GM13976 (cell line): ENCODE measurements at places on chromosomes 1 and 21.

- DNase-seq: no peak
Measured at GRCh38 chr1:156001662-156002171, 19.0 kb downstream of the SSR2 start.

DNA sequence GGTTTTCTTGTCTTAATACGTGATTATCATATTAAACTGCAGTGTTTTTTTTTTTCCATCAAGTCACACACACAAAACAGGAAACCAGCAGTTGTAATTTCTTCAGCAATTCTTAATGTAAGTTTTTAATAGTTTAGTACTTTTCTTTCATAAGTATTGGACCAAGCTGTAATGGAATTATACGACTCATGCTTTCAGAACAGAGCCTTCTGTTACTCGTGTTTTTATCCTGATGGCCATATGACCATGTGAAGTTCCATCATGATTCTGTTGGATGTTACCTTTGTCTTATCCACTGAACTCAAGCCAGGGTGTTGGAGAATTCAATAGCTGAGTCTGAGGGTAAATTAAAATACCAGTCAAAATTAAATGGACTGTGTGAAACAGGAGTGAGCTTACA, 72.0 kb upstream of the S1PR1 start:
- no peak for DNase-seq

GRCh38 chr1:20470194-20470593, 15.8 kb downstream of the CAMK2N1 start:
- DNase-seq: no peak

DNA sequence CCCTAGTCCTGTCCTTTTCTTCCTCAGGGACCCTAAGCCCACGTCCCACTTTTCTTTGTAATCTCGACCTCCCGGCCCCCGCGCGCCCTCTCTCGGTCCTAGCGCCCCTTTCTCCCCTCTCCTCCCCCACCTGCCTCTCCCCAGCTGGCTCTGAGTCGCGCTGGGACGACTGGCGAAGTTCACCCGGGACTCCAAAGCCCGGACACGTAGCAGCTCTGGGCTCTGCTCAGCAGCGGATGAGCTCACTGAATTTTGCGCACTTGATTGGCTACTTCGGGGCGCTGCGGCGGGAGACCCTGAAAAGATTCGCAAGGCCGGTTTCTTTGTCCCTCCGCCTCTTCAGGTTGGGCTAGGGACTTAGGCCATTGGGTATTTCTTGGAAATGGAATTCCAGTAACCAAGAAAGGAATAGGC, 16.3 kb upstream of the ACKR1 start:
- peak; percentile 80 for DNase-seq

- peak; percentile 81 for DNase-seq
Measured at GRCh38 chr1:30911059-30911954, 2.7 kb upstream of the SDC3 start.

GRCh38 chr1:230622151-230622550, 20.1 kb upstream of the COG2 start:
- no peak for DNase-seq

DNA sequence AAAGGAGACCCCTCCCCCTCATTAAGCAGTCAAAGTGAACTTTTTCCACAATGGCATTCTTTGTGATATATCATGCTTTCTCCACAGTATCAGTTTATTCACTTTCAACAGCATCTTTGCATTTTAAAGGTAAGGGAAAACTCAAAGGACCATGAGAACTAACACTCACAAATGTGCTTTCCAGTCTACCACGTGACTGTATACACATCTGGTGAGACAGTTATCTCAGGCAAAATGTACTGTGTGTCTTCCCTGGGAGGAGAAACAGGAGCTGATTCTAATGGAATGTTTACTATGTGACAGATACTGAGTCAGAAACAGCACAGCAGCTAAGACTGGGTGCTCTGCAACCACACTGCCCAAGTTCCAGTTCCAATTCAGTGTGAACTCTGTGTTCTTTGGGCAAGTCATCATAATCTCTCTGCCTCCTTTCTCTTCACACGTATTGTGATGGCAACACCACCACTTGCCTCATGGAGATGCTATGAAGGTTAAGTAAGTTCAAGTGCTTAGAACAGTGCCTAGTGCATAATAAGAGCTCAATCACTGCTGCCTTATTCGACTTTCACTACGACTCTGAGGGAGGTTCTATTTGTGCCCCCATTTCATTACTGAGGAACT, 79.0 kb downstream of the SLC45A1 start:
- no peak for DNase-seq

DNA sequence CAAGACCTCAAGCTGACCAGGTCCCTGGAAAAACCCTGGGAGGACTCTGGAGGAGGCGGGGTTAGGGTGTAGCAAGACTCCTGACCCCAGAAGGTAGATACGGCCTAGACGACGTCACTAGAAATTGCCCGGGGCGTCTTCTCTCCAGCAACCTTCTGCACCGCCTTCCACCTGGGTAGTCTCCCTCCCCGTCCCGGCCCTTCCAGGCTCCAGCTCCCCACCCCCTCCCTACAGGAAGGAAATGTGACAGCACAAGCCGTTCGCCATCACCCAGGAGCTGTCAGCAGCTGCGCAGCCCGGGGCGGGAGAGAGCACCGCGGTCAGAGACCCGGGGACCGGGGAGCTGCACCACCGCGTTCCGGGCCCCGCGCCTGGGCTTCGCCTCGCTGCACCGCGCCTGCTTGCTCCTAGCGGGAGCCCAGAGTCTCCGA, 20.0 kb downstream of the SERTAD4 start:
- peak; percentile 45 for DNase-seq

DNA sequence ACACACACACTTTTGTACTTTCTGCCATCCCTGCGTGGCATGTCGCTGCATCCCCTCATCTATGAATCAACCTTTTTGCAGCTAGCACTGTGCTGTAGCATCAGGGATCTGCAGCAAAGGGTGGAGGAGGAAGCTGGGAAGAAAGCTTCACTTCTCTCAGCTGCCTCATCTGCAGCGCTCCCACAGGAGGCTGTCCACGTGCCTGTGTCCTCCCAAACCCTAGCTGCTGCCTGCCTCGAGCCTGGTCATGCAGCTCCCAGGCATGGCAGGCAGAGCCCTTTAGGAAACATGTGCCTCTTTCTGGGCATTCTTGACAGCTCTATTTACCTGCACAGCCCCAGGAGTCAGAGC, 262.1 kb upstream of the SGIP1 start:
- DNase-seq: no peak

DNA sequence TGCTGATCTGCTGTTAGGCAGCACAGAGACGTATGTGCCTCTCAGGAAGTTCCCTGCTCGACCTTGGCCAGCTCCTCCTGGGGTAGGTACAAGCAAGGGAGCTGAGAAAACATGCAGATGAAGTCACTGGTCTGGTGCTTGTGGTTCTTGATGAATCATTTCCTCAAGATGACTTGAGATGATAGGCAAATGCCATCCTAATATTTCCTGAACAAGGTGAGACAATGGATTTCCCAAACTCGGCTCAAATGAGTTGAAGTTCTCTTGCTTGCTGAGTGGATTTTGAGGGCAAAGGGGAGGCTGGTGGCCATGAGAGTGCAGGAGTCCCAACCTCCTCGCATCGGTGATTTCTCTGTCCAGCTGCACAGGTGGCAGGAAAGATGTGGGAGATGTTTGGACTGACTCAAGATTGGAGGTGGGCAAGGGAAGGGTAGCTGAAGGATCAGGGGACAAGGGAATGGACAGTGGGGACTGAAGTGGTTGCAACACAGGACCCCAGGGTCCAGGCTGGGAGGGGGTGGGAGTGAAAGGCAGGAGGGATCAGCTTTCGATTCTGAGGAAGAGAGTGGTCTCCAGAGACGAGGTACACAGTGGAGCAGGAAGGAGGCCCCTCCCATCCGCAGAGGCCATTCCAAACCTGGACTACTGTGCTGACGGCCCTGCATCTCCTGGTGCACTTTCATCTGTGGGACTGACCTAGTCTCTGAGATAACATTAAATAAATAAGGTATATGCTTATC, 63.9 kb downstream of the CAPN2 start:
- DNase-seq: no peak

DNA sequence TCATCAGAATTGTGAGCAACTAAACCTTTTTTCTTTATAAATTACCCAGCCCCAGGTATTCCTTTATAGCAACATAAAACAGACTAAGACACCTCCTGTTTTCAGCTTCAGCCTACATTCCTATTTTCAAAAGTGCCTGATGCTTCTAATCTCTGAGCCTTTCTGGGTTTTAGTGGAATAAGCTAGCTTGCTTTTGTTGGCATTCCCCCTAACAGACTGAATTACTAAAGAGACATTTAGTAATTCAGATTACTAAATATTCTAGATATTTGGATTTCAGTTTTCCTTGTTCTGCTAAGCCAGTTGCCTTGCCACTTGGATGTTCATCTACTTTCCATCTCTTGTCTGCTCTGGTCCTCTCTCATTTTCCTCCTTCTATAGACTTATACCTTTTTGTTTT, 10.5 kb upstream of the GNG12 start:
- no peak for DNase-seq

DNA sequence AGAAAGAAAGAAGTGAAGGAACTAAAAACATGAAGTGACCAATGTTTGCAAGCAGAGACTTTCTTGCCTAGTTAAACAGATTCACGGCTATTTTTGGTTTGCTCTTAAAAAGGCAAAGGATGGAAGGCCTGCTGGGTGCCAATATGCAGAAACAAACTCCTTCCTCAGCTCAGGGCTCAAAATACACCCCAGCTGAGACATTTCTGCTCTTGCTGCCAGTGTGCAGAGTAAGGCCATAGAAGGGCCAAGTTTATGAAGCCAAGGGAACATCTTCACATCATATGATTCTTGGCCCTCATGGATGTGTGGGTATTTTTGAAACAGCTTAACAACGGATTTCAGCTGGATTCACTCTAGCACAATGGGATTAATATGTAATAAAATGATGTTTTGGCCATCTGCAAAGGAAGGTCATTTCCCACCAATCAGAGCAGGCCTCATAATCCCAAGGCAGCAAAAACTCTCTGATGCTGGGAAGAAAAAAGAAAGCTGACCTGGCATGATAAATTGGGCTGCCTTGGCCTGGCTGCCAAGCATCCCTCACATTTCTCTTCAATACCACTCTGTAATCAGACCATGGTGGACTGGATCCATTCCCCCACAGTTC, 70.7 kb downstream of the CAPZB start:
- DNase-seq: no peak

GRCh38 chr1:100927276-100927675, 31.4 kb downstream of the SLC30A7 start:
- no peak for DNase-seq

DNA sequence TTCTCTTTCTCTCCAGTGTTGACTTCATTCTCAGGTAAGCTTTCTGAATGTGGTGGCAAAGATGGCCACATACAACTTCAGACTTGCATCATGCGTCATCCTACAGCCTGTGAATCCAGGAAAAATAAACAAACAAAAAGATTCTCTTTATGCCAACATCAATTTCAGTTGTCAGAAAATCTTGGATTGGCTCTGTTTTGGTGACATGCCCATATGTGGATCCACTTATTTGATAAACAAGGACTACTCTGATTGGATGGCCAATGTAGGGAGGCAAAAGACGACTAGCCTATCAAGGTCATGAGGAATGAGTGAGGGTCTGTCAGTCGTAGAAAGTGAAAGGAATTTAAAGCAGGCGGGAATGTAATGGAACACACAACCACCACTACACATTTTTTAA, 866.6 kb downstream of the USP25 start:
- DNase-seq: no peak

DNA sequence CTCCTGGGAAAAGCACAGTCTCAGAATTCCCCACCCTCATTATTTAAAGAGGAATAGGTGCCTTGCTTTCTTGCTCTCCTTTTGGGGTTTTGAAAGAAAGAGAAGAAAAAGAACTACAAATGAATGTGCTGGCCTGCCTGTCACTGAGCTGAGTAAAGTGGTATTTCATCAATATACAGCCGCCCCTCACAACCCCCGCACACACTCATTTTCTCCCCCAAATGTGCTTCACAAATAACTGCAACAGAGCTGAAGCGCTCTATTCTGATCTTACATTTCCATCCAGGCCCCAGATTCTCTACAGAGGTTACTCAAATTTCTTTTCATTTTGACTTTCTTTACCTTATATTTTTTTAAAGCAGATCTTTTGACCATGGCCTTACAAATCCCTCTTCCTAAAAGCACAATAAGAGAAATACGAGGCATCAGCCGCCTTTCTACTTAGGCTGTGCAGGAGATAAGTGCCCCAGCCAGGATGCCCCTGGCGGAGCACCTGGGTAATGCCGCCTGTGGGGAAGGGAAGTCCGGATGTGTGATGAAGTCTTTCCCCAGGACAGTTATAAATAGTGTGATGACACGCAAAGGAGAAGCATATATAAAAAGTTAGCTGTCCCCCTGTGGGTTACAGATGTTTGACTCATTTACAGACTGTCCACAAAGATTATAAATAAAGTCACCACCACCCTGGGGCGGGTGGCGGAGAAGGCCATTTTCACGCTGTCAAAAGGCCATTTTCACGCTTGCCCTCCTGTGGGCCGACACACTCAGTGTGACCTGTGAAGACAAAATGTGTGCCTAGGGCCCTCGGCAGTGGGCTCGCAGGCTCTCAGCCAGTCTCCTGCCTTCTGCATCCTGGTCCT, 6.5 kb downstream of the KCNN3 start:
- peak; percentile 81 for DNase-seq

- no peak for DNase-seq
Measured at GRCh38 chr1:37997256-37998088, 7.7 kb upstream of the SF3A3 start.

GRCh38 chr21:41366522-41367151, 4.8 kb downstream of the MX2 start:
- peak; percentile 70 for DNase-seq

DNA sequence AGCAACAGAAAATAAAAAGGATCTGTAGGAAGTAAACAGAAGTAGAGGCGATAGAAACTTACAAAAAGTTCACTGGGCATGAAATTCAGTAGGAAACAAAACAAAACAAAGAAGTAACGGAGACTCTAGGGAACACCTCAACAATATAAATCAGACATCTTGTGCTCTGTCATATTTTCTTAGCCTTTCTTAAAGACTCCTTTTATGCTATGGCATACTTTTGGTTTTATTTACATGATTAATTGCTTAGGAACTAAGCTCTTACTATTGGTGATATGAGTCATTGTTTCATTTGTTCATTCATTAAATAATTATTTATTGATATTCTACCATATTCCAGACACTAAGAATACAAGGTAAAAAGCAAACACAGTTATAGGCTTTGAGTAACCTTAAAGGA, 126.6 kb downstream of the KCNT2 start:
- no peak for DNase-seq

- DNase-seq: no peak
Measured at GRCh38 chr1:112983537-112984131, 27.6 kb upstream of the SLC16A1 start.

GRCh38 chr1:244060686-244061085, 9.6 kb downstream of the ZBTB18 start:
- DNase-seq: no peak

GRCh38 chr1:230206976-230207375, 139.9 kb downstream of the GALNT2 start:
- DNase-seq: no peak
